Left ventricle myocardium superior (tissue), 1 donor: ENCODE measurements at places on chromosomes 4 and X.

DNA sequence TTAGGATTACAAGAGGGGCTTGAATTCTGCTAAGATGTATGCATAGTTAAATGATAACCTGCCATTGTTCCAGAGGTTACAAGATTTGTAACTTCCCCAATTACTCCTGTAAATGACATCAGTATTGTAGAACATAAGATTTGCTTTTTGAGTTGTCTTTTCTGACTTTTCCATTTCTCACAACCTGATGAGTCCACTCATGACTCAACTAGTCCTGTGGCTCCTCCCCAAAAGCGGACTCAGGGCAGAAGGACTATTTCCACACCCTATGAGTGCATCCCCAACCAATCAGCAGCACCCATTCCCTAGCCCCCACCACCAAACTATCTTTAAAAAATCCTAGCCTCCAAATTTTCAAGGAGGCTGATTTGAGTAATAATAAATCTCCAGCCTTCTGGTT lies 54.7 kb downstream of the HOPX start:
- no peak for DNase-seq

DNA sequence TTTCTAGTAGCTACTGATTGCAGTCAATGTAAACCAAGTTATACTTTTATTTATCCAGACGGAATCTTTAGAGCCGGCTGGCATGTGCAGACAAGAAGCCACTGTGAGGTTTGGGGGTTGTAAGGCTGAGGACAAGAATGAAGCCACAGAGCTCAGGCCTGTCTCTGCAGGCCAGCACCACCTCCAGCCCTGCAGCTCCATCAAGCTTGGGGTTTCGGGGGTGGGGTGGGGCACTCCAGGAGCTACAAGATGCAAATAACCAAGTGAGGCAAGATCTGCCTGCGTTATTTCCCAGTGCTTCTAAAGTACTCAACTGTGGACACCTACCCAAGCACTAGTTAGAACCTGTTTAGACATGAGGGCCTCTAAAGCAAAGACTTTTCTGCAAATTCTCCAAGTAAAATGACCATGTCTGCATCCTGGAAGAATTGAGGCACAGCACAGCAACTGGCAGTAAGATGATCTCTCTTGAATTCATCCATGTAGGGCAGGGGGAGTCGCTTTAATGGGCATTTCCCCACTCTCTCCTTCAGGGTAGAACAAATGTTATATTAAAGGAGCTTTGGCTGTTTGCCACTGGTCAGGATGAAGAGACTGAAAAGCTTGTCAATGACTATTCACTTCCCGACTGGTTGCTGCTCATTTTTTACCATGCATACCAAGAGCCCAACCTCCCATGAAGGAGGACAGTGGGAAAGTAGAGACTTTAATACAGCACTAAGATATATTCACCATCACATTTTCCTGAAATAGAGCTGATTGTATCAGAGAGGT lies 222.5 kb downstream of the MGST2 start:
- no peak for DNase-seq

GRCh38 chr4:13088726-13089658 lies 395.1 kb downstream of the RAB28 start:
- DNase-seq: no peak

GRCh38 chr4:177473991-177474390 lies 31.8 kb upstream of the AGA start:
- no peak for DNase-seq

- DNase-seq: no peak
These were observed 67.9 kb downstream of the SMARCA5 start for GRCh38 chr4:143581331-143581946.
